ENCODE measurements at places on chromosomes 7 and 10.
A peak's percentile ranks its signal among the peaks of the same experiment; 100 is the strongest.

- DNase-seq, result peak; percentile 19
Measured at GRCh38 chr7:88254721-88255424, 35.0 kb upstream of the SRI start.

DNA sequence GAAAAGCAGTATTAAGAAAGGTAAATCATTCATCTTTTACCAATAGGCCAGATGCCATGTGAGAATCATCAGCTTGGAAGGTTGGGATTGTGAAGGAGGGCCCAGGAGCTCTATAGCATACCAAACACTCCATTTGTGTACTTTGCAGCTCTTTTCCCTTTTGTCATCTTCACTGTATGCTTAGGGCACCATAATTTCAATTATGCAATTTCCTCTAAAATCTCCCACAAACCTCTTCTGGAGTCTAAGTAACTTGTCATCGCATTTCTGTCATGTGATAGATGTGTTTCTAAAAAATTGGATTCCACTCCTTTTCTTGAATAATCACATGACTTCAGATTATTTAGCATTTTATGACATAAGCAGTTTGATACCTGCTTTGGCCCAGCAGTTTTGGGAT, 17.9 kb downstream of the RPP30 start:
- no peak for DNase-seq

DNA sequence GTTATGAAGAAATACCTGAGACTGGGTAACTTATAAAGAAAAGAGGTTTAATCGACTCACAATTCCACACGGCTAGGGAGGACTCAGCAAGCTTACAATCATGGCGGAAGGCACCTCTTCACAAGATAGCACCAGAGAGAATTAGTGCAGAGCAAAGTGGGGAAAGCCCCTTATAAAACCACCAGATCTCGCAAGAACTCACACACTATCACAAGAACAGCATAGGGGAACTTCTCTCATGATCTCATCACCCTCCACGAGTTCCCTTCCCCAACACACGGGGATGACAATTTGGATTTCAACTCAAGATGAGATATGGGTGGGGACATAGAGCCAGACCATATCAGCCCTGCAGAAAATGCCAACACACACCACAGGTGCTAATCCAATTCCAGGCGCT, 218.7 kb downstream of the PARD3 start:
- DNase-seq, result no peak

GRCh38 chr7:3887096-3887690, 586.1 kb downstream of the SDK1 start:
- DNase-seq, result no peak

DNA sequence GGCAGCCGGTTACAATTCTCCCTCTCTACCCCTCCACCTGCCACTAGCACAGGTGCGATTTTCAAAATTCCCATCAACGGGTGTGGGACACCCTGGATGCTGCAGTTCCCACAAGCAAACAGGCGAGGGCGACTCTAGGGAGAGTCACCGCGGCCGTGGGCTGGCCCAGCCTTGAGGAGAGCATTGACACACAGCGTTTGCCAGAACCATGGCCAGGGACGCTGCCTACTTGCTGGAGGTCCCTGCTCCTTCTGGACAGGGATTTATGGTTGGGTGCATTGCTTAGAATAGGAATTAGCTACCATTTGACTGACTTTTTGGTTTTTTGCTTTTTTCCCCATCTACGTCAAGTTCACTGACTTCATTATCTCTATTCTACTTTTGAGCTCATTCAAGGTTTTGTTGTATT, 19.0 kb upstream of the CLDN4 start:
- DNase-seq, result no peak

DNA sequence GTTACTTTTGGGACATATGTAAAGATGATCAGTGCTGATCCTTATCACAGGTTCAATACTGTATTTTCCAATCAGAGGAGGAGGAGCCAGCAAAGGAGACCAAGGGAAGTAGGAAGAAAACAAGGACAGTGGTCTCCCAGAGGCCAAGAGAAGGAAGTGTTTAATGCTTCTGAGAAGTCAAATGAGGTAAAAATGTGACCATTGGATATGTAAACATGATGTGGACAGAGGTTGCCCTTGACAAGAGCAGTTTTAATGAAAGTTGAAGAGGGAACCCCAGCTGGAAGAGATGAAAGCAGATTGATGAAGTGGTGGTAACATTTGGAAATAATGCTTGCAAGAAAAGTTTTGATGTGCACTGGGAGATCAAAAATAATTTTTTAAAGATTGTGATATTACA, 18.8 kb downstream of the CROT start:
- DNase-seq, result no peak

- no peak for DNase-seq
Measured at GRCh38 chr7:28998105-28998504, 40.0 kb upstream of the TRIL start.

DNA sequence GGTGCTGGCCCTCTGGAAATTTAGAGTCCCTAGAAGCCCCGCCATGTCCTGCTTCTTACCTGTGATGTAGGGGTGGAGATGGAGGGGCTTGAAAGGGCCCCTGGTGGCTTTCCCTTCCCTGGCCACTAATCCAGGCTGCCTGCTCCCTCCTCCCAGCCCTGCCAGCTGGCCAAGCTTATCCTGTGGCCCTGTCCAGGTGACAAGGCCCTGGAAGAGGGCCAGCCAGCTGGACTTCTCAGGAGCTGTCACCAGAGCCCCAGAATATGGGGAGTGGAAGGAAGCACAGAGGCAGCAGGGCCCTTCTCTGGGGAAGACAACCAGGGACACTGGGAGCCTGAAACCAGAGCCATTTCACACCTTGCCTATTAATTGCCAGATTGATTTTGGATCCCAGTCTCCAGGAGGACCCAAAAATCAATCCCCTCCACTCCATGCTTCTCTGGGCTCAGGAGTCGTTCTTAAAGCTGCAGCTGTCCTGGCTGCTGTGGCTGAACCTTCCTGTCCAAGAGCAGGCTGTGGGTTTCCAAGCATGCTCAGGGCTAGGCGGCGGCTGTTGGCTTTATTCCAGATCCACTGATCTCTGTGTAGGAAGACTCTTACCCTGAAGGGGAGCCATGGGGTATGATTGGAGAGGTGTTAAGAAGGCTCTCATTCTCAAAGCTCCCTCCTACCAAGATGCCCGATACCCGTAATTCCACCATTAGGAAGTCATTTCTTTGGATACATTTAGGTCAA, 52.6 kb upstream of the PCBD1 start:
- DNase-seq, result no peak

DNA sequence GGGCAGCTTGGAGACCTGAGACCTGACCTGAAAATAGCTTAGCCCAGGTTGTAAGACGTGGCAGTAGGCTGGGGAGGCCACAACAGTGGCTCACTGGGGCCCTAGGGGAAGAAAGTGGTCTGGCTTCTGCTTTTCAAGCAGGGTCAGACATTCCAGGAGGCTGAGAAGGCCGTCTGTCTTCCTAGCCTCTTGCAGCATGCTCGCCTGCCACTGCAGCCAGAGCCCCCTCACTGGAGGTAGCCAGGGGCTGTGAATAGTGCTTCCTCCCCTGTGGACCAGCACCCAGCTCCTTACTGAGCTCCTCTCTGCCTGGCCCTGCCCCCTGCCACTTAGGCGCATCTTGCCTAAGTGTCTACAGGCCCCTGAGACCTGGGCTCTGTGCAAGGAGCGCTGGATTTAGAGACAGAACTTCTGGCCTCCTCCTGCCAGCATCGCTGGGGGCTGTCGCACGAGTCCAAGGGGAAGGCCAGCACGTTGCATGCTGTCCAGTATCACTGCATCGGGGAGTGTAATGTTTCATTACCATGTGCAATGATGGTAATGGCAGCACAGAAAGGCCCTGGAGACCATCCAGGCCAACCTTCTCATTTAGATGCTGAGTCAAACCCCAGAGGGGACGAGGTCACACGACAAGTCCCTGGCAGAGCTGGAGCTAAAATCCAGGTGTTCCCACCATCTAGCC, 12.7 kb downstream of the ZMIZ1 start:
- DNase-seq, result no peak

GRCh38 chr7:110442381-110442837, 648.5 kb upstream of the LRRN3 start:
- DNase-seq, result peak; percentile 33

- no peak for DNase-seq
Measured at GRCh38 chr10:69202332-69202731, 17.8 kb upstream of the HKDC1 start.

GRCh38 chr10:124458889-124459288, 2.7 kb upstream of the LHPP start:
- DNase-seq, result no peak

DNA sequence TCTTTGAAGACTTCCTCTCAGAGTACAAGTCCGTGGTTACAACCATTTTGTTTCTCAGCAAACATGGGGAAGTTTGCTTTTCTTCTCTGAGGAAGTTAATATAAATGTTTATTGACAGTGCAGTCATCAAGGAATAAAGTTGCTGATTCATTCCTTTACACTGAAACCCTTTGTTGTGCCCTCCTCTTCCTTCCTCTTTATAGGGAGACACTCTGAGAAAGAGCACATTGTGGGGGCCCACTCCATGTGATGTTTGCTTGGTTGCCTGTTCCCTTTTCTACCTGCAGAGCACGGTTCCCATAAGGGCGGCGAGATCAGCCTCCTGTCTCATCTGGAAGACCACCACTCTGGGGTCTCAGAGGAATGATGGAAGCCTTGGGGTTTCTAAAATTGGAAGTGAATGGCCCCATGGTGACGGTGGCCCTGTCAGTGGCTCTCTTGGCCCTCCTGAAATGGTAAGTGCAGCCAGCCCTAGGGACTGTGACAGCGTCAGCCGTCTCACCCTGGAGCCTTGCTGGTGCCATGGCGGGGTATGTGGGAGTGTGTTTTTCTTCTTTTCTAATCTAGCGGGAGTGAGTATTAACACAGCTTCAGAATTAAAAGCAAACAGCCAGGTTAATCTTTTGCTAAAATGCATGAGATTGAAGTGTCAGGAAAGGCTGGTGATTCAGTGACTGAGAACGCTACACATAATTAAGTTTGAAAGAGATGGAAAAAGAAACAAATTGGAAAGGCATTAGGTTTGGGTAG, at the start of gene TBXAS1:
Gene TBXAS1 (plus strand): TSS at position 240 of the 750 bp plus-strand sequence. CDS start 127 bp downstream, at position 367.
- peak; percentile 50 for DNase-seq

GRCh38 chr10:620417-620816, 69.1 kb downstream of the DIP2C start:
- no peak for DNase-seq

GRCh38 chr7:116812860-116813259, 49.5 kb upstream of the CAPZA2 start:
- no peak for DNase-seq

DNA sequence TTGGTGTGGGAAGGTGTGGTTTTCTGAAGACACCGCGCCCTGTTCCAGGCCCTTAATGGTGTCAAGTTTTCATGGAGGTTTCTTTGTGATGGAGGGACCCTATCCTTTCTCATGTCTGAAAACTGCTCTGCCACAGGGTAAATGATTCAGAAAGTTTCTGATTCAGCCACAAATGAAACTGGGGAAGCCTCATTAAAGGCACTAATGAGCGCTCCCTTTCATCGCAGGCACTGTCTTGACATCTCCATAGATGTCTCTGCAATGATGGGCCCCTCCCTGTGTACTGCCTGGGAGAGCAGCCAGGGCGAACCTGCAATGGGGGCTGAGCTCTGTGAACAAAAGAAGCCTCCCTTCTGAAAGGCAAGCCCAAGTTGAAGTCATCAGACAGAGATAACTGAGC, 355.3 kb downstream of the PRPF18 start:
- no peak for DNase-seq

- no peak for DNase-seq
Measured at GRCh38 chr10:106757521-106757920, 407.0 kb downstream of the SORCS1 start.

GRCh38 chr7:145643981-145644380, 472.6 kb upstream of the CNTNAP2 start:
- peak; percentile 14 for DNase-seq
